ENCODE measurements at places on chromosomes 2 and 18. TPM values are rescaled to one million over a fixed set of nuclear protein-coding genes. Genes with fewer than 3 reads are reported as not detected.

METAP1D gene
- total RNA-seq = 2.7 TPM

HTR2B gene
- not detected for total RNA-seq

DLGAP1 gene
- not detected for total RNA-seq

C2orf92 gene
- total RNA-seq = 0.66 TPM

SLC39A10 gene
- total RNA-seq = 18.4 TPM

B3GNT2 gene
- 30.6 TPM for total RNA-seq

SLC14A1 gene
- total RNA-seq = not detected

CNRIP1 gene
- 2.1 TPM for total RNA-seq

ZNF396 gene
- 0.56 TPM for total RNA-seq

GBX2 gene
- total RNA-seq = 1.0 TPM

TMEM18 gene
- 40.8 TPM for total RNA-seq

FSHR gene
- not detected for total RNA-seq

SAG gene
- total RNA-seq = not detected

TNS1 gene
- total RNA-seq = 8.0 TPM

TMEM163 gene
- total RNA-seq = 0.10 TPM

DSG3 gene
- not detected for total RNA-seq

CAPG gene
- total RNA-seq = 107 TPM

SKOR2 gene
- not detected for total RNA-seq

DGKD gene
- 103 TPM for total RNA-seq

SLC5A7 gene
- total RNA-seq = not detected

CCDC141 gene
- not detected for total RNA-seq

COBLL1 gene
- total RNA-seq = 4.2 TPM

IMP4 gene
- 164 TPM for total RNA-seq

ERBB4 gene
- not detected for total RNA-seq

CCDC85A gene
- total RNA-seq = 0.26 TPM

EHBP1 gene
- 46.1 TPM for total RNA-seq

FLACC1 gene
- not detected for total RNA-seq

TMEM247 gene
- total RNA-seq = not detected

TBR1 gene
- total RNA-seq = not detected

ARHGEF33 gene
- 0.02 TPM for total RNA-seq

PSD4 gene
- 14.6 TPM for total RNA-seq

UCN gene
- 1.2 TPM for total RNA-seq

ELAC1 gene
- 5.1 TPM for total RNA-seq

EMILIN2 gene
- total RNA-seq = 14.4 TPM

MYL1 gene
- not detected for total RNA-seq
